ENCODE measurements at places on chromosomes 1 and 21.

DNA sequence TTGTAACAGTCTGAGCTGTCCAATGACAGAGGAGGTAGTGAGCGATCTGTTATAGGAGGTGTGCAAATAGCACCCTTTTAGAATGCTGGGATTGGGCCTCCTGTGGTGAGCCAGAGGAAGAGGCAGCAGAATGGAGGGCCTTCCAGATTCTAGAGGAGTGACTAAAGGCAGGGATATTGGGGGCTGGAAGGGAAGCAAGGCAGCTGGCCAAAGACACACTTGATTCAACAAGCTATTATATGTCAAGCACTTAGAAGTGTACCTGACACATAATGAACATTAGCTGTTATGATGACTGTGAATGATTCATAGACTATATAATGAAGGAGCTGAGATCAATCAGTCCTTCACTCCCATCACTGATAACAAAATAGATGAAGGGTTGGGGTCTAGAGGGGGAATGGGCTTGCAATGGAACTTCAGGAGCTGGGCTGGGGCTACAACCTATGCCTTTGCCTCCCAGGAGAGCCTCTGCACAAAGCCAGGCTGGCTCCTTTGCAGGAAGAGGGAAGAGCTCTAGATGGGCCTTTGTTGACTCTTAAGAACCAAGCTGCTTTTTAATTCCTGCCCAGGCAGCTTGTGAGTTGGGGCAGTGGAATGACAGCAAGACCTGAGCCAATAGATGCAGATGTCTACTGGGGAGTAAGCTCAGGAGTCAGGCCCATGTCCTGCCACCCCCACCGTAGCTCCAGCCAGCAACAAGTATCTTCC is 2.3 kb upstream of the MKNK1 start:
- DNase-seq: no peak

GRCh38 chr21:46437096-46437498 is 21.6 kb upstream of the DIP2A start:
- DNase-seq: no peak

- DNase-seq: no peak
These were observed 4.2 kb downstream of the CD46 start for GRCh38 chr1:207755846-207756693.

DNA sequence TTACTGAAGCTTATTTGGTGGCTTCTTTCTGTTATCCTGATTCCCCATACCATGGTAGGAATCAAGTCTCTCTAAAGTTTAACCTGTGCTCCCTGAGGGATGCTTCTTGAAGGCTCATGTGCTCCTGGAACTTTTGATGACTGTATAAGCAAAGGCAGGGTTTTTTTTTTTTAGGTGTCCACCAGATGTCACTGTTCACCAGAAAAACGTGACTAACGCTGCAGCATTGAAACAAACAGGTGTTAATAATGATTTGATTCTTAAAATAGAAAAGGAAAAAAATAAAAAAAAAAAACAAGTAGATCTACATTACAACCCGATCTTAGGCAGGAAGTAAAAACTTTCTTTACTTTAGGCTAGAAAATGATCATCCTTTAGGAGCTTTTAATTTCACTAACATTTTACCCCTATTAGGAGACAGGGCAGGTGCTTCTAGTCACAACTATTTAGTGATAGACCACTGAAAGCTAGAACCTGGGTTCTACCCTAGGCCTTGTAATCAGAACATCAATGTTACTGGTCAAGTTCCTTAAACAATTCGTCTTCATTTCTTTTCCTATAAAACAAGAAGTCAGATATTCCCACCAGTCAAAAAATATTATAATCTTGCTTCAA is 223.0 kb downstream of the PLA2G4A start:
- no peak for DNase-seq
